ENCODE measurements at places on chromosomes 2 and 18. TPM values are rescaled to one million over a fixed set of nuclear protein-coding genes. Genes with fewer than 3 reads are reported as not detected.

Gene ING5
- 65.8 TPM for total RNA-seq

- DNase-seq: peak; percentile 15
These were observed 220.4 kb downstream of the ZNF516 start for GRCh38 chr18:76274468-76275289.

DNA sequence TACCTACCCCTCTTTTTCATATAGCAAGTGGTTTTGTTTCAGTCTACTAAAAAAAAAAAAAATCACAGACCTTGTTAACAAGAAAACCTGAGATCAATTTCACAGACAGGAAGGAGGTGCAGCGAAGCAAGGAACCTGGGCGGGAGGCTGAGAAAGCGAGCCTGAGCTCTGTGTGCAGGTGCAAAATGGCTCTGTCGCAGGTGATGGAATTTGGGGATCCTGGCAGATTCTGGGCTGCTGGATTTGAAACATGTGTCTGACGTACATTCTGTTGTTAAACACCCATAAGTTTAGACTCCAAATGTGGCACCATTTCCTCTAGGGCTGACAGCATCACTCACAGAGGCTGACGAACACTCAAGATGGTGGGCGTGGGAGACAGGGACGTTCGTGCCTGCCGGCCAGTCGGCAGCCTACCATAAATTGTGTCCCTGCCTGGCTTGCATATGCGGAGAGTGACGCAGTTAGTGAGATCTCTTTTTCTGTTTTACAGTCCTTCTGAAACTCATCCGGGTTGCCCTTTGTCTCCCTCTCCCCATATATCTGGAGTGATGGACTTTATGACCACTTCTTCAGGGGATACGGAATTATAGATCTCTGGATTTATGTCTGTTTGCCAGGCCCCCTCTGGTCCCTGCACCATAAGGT lies 8.8 kb upstream of the DDX1 start:
- DNase-seq: no peak

DNA sequence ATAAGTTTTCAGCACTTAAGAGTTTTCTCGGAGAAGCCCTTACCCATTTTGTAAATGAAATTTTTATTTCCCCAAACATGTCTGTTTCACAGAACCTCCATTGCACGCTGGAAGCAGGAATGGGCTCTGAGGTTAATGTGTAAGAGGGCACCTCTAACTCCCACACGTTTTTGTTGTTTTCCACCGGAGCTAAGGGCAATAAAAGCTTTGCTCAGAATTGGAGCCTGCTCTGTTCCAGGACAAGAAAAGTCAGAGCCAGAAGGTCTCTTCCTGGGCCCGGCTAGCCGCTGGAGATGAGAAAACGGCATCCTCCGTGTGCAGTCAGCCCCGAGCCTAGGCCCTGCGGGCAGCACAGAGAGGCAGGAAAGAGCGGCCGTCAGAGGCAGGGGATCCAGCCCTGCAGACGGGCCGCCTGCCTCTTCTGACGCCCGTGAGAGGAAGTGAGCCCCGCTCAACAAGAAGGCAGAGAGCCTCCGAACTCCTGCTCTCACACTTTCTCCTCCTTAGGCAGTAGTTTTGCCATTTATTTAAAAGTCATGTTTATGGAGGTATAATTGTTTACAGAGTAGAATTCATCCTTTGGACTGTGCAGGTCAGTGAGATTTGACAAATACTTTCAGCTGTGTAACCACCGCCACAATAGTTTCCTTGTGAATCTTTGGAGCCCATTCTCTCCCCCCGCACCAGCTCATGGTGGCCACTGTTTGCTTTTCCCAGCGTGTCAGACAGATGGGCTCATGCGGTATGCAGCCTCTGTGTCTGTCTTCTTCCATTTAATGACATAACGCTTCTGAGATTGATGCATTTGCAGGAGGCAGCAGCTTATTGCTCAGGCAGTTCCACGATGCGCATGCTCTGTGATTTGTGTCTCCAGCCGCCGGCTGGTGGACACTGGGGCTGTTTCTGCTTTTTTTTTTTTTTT lies 117.3 kb downstream of the GALR1 start:
- peak; percentile 7 for DNase-seq

Gene DNAJC27
- 6.5 TPM for total RNA-seq

Gene TLX2
- not detected for total RNA-seq

GRCh38 chr2:99880148-99880963 lies 262.0 kb downstream of the AFF3 start:
- peak; percentile 93 for DNase-seq

DNA sequence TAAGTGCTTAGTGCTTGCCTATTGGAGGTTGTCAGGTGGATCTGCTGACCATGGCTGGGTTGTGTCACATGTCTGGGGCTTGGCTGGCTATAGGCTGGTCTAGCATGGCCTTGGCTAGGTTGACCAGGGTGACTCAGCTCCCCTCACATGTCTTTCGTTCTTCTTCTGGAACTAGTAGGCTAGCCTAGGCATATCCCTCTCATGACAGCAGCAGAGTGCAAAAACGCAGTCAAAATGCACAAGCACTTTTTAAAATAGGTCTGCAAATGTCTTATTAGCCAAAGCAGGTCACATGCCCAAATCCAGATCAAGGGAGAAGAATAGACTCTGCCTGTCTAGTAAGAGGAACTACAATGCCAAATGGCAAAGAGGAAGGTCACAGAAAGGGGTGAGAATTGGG lies 179.7 kb upstream of the ACVR2A start:
- no peak for DNase-seq

- DNase-seq: no peak
These were observed 85.0 kb downstream of the ZAP70 start for GRCh38 chr2:97798416-97798815.

- DNase-seq: no peak
These were observed 164.6 kb downstream of the TPO start for GRCh38 chr2:1577846-1578245.

Gene ANKRD62
- total RNA-seq: not detected

DNA sequence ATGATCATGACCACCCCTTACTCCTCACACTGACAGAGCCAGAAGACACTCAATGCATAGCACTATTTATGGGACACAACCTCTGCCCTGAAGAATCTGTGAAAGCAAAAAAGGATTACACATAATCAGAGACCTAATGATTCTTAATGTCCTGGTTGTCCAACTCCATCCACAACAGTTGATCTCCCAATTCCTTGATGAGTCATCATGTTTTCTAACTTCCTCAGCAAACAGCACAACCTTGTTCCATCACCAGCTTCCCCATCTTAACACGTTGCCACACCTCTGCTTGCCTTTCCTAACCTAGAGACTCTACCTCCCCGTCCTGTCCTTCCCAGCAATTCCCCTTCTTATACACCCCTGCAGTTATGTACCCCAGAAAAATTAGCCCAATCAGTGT lies 13.2 kb upstream of the MARCHF4 start:
- no peak for DNase-seq

GRCh38 chr18:6174983-6175745 lies 239.5 kb downstream of the L3MBTL4 start:
- DNase-seq: no peak

Gene NEB
- not detected for total RNA-seq

DNA sequence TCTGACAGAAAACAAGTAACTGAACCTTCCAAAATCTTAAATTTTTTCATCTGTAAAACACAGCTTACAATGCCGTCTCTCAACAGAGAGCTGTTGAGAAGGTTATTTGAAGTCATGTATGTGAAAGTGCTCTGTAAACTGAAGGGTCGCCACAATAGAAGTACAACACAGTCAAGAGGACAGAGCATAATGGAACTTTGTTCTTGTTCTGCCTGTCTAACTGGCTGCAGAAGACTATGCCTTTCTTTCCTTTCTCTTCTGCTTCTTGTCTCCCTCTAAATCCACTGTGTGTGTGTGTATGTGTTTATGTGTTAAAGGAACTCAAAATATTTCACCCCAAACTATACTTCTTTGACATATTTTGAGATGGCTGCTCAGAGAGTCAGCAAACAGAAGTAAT lies 365.8 kb upstream of the RND3 start:
- no peak for DNase-seq

GRCh38 chr2:7436096-7436906 lies 519.1 kb downstream of the RNF144A start:
- DNase-seq: peak; percentile 46

- no peak for DNase-seq
These were observed 29.3 kb upstream of the MMADHC start for GRCh38 chr2:149616681-149617456.

GRCh38 chr2:162072181-162072702 lies 1.8 kb downstream of the DPP4 start:
- no peak for DNase-seq

Gene SRSF7
- 238 TPM for total RNA-seq

Gene TSGA10
- total RNA-seq: 1.8 TPM

DNA sequence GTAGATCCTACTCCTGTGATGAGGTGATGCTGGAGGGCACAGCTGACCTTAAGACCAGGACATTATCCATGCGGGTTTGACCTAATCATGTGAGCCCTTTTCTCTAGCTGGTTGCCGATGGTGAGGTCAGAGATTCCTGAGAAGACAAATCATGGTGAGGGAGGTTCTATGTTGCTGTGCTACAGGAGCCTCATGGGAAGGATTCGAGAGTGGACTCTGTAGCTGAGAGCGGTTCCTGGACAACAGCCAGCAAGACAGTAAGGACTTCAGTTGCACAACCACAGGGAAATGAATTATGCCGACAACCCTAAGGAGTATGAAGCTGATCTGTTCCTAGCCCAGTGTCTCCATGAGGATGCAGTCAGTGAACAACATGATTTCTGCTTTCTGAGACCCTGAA lies 80.4 kb downstream of the EPB41L3 start:
- no peak for DNase-seq

Gene RAB27B
- total RNA-seq: not detected

Gene NPHP1
- 12.2 TPM for total RNA-seq

Gene CDH19
- total RNA-seq: not detected

Gene CCL20
- total RNA-seq: not detected

DNA sequence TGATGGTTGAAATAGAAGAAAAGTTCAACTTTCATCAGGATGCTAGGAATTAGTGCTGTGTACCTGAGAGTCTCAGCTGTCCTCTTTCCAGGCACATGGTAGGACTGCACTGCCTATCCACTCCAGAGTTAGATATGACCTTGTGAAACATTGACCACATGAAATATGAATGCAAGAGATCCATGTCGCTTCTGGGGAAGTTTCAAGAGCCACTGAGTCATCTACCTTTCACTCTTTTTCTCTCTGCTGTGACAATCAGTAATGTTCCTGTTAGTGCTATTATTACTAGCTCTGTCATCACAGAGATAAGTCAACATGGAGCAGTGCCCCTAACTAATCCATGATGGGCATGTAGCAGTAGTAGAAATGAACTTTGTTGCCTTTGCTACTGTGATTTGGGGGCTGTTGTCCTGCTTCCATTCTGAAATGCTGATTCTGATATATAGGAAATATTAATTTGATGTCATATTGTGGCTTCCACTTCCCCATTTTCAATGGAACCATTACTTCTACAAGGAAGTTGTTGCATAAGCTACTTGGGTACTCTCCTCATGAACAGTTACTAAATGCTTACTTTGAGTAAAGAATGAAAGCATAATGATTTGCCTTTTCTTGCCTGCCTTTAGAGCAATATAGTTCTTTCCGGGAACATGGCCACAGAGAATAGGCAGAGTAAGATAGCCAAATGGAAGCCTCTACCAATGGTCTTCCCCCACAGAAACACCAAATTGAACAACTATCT lies 192.8 kb upstream of the ZNF521 start:
- DNase-seq: no peak

- DNase-seq: peak; percentile 23
These were observed 57.3 kb upstream of the LRPPRC start for GRCh38 chr2:44053052-44053451.

GRCh38 chr18:34595690-34596089 lies 114.4 kb upstream of the DTNA start:
- no peak for DNase-seq

GRCh38 chr2:81324046-81324445 lies 1019.5 kb upstream of the LRRTM1 start:
- DNase-seq: no peak

Gene RNF125
- 2.8 TPM for total RNA-seq

Gene GREB1
- 14.7 TPM for total RNA-seq

DNA sequence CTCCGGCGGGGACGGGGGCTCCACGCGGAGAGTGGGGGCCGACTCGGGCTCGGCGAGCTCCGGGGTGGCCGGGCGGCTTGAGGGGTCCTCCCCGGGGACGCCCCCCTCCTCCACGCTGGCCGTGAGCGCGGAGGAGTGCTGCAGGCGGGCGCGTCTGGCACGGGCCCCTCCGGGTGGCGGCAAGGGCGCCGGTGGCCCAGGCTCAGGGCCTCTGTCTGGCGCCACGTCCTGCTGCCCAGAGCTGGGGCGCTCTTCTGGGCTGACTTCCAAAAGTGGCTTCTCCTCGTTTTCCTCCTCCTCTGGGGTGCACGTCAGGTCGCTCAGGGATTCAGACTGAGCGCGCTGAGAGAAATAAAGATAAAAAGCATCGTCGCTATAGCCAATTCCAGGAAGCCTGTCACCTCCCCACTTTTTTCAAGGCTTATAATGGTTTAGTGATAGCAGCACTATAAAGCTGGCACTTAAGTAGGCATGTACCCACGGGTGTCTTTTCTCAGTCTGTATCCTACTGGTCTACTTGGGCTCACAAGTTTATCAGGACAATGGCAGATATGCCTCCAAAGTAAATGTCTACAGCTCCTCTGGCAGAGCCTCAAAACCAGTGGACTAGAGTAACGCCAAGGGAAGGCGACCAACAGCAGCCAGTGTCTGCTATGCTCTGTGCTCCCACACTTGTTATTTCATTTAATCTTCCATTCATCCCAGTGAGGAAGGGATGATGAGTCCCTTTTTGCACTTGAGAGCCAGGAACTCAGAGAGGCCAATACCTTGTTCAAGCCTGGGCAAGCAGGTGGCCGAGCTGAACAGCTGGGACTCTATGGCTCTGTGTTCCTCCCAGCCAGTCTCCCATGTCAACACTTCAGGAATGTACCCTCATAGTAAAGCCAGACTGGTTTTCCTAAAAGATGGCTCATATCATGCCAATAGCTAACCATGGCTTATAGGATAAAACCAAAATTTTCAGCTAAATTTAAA lies 92.6 kb upstream of the MGAT4A start:
- peak; percentile 38 for DNase-seq
